ENCODE measurements at places on chromosomes 7 and 10.

- no peak for DNase-seq
These were observed 74.6 kb upstream of the TPK1 start for GRCh38 chr7:144910411-144910810.

DNA sequence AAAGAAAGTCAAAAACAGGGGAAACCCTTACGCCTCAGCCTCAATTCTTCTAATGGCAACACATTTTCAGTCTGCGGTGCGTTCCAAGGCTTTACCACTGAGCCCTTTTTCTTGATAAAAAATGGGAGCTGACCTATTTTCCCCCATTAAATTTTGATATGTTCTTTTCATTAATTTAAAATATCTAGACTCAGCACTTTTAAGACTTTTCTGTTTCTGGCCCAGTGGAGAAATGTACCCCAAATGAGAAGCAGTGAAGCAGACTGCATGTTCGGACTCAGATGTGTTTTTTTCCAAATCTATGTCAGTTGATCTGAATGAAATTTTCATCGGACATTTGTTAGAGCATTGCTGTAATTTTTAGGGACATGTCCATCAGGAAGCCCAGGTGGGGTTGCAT is 126.2 kb downstream of the SEC23IP start:
- DNase-seq = no peak

DNA sequence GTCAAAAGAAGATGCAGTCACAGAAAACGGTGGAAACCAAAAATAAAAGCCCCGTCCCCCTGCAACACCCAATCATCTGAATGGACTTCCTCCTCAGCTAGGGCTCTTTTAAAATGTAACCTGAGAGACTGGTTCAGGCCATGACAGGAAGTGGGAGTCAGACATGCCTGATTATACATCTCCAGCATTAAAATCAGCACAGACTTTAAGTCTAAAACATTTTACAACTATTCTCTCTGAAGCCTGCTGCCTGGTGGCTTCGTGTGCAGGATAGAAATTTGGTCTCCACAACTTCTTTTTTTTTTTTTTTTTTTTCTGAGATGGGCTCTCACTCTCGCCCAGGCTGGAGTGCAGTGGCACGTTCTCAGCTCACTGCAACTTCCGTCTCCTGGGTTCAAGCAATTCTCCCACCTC is 30.3 kb downstream of the HACD1 start:
- DNase-seq = no peak

GRCh38 chr7:123750389-123751230 is 1.8 kb upstream of the WASL start:
- no peak for DNase-seq

GRCh38 chr7:80311313-80311712 is 176.7 kb downstream of the GNAI1 start:
- DNase-seq = no peak

DNA sequence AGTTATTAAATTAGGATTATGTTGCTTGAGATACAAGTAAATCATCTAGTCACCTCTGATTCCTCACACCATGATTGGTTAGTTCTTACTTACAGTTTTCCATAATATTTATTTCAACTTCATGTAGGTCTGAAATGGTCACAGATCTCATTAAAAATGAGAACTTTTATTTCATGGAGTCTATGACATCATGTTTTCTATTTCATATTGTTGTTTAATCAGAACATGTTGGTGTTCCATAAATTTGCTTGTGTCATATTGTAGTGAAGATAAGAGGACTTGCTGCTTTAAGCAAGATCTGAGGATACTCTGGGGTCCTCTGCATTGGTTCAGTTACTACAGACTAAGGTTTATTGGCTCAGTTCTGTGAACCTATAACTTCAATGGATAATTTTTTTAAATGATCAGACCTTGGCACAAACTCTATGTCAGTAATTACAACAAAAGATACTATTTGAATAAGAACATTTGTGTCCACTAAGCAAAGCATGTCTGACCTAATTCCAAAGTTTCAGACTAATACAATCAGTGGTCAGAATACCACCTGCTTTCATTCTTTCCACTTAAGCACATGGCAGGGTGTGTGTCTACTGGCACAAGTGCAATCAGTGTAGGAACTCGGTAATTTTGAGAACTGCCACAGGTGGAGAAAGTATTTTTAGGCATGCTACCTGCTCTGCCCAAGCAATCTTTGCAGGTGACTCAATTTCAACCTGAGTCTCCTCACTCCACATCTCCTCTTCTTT is 68.5 kb downstream of the CCDC71L start:
- DNase-seq = no peak

GRCh38 chr7:48108959-48109847 is 20.1 kb downstream of the UPP1 start:
- DNase-seq = no peak

GRCh38 chr7:78171398-78171797 is 372.8 kb downstream of the PHTF2 start:
- DNase-seq = no peak

DNA sequence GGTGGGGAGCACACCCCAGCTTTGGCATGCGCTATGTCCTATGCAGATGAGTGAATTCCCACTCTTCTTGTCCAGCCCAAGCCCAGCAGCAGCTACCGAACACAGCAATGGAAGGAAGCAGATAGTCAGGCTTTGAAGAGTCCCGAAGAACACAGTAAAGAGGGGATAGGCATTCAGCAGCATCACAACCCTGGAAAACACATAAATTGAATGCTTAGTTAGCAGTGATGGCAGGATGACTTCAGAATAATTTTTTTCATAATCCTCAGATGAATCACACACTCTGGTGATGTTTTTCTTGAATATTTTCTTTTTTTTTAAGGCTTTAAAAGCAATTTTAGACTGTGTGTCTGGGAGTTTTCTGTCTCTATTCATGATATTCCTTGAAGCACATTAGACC is 95.8 kb downstream of the CFAP58 start:
- DNase-seq = no peak

DNA sequence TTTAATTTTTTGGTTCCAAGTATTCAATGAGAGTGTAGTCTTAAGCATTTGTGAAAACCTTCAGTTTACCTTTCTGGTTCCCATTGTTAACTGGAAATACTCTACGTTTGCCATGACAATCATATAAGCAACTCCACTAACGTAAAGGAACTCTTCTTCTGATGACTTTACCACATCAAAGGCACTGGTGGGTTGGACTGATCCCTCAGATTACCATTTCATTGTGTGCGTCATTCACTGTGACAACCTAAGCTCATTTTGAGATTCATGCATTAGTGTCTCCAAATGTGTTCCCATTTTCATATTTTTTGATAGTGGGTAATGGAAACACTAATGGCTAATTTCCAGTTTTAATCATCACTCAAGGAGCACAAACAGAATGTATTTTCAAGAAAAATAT is 119.9 kb upstream of the COL1A2 start:
- no peak for DNase-seq

- DNase-seq = no peak
These were observed 46.7 kb downstream of the TNS3 start for GRCh38 chr7:47535035-47535703.

GRCh38 chr10:23280419-23281043 is 64.1 kb downstream of the C10orf67 start:
- DNase-seq = no peak

DNA sequence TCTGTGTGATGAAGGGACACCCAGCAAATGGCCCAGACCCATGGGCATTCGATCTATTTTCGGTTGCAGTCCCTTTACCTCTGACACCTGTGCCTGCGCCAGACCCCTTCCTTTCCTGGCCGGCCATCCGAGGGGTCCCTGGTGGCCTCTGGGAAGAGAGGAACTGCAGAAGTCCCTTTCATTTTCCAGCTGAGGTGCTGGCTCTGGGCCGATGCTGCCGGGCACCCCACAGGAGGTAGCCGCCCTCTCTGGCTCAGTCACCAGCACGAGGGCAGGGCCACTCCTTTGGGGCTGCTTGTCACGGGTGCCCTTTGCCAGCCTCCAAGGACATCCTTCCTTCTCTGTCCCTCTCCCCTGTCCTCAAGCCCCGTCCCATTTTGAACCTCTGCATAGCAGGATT is 4.2 kb upstream of the ELN start:
- no peak for DNase-seq

DNA sequence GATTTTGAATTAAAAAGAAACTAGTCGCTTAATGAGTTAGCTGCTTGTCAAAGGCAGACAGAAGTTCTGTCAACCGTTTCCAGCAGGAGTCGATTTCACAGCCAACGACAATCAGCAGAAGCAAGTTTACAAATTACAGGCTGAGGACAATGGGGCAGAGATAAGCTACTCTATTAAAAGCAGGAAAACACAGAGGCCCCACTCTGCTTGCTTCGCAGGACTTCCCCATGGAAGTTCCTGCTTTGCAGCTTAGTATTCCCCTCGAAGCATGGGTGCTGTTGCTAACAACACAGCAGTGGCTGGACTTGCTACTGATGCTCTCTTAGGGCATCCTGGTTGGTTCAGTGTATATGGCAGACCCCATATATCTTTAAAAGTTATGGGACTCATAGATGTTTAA is 50.8 kb upstream of the KLF6 start:
- DNase-seq = no peak

DNA sequence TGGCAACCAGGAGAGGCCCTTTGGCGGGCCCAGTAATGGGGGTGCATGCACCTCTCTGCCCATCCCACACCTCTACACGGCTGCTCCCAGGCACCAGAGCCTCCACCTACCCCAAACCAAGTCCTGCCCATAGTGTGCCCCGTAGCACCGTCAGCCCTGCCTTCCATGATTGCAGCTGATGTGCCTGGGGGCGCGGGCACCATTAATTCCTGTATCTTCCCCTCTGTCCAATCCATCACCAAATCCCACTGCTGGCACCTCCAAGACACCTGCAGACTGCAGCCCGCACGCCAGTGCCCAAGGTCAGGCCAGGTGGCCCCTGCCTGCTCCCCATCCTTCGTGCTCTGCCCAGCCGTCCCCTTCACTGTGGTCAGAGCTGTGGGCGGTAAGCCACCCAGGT is 533.0 kb downstream of the PTPRN2 start:
- no peak for DNase-seq

GRCh38 chr7:2173189-2173827 is 59.4 kb downstream of the MAD1L1 start:
- no peak for DNase-seq

GRCh38 chr7:152643979-152644559 is 31.9 kb downstream of the XRCC2 start:
- no peak for DNase-seq

GRCh38 chr10:108445746-108446145 is 1281.2 kb upstream of the SORCS1 start:
- DNase-seq = no peak

DNA sequence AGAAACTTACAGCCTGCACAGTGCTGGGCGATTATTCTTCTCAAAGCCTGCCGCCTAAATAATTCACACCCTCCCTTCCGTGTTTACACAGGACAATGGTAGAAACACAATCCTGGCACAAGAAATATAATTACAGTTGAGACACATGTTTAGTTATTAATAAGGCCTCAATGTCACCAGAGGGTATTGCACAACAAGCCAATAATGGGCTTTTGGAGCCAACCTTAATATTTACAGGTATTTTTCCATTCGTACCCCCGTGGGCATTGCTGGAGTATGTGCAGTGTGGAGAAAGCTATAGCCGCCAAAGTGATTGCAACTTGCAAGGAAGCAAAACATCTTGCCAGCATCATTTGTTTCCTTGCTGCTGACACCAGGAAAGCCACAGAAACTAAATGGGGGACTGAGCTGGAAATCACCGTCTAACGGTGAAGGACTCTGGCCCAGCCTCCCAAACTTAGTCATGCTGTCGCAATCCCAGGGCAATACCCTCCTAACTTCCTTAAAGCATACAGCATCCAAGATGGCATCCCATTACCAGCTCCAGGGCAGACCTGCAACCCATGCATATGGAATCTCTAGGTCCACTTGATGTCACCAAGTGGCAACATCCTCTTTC is 8.6 kb downstream of the CALN1 start:
- peak; percentile 25 for DNase-seq

Measured in HL-60 (cell line).